Stimulated activated CD4-positive, alpha-beta T cell treated with anti-CD3 and anti-CD28 coated beads, Interleukin-1b, Interleukin-23, amount 100 ng/mL, for 1 hour (primary cell): ENCODE measurements at places on chromosomes 3 and 15.

GRCh38 chr3:50523279-50523811 is 19.9 kb upstream of the CACNA2D2 start:
- no peak for DNase-seq

- DNase-seq, result no peak
These were observed 100.1 kb upstream of the TSC22D2 start for GRCh38 chr3:150308037-150308319.

- DNase-seq, result no peak
These were observed 9.9 kb downstream of the DNASE1L3 start for GRCh38 chr3:58200846-58201355.

DNA sequence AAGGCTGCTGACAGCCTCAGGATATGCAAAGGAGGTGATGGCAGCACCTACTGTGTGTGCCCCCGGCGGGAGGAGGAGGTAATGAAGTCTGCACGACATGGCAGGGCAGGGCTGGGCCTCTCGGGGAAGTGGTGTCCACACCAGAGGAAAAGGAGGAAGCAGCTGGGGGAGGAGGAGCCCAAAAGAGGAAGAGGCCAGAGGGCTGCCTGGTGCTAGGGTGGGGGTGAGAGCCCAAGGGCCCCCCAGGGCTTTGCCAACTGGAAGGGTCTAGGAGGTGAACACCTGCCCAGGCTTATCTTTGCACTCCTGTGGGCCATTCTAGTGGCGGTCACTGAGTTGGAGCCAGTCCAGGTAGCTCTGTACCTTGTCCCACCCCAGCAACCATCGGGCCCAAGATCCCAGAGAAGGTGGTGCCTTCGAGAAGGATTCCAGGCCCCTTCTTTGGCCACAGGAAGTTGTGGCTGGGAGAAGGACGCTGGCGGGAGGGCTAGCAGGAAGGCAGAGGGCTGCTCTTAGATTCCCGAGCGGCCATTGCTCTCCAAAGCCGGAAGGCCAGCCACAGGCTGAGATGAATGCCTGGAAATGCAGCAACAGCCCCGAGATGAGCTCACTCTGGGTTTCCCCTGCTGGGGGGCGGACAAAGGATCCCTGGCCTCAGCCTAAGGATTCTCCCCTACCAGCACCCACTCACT is 7.0 kb downstream of the GNAI2 start:
- no peak for DNase-seq

GRCh38 chr15:31082771-31083369 is 18.7 kb downstream of the TRPM1 start:
- no peak for DNase-seq

DNA sequence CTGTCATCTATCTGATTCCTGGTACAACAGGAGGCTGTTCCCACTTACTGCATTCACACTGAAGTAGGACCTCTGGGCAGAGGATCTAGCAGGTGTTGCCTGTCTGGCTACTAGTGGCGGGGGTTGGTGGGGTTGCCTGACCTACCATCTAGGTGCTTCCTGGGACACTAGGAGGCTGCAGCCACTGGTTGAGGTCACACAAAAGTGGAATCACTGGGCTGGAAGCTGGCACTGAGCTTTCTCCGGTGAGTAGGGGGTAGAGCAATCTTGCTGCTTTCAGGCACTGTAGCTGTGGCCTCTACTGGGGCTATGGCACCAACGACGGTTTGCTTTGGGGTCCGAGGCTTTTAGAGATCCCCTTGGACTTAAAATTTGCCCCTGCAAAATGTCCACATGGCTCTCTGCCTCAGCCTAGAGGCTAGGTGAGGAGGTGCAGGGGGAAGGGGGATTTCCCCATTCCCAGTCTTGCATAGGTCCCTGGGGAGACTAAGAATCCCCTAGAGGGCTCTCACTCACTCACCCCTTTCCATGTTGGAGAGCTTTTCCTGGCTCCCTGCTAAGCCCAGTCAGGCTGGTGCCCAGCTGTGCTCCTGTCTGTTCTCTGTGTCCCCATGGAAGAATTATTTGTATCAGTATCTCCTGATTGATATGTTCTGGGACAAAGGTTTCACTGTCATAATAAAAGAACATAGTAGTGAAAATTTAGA is 397.7 kb upstream of the EPHA6 start:
- no peak for DNase-seq

DNA sequence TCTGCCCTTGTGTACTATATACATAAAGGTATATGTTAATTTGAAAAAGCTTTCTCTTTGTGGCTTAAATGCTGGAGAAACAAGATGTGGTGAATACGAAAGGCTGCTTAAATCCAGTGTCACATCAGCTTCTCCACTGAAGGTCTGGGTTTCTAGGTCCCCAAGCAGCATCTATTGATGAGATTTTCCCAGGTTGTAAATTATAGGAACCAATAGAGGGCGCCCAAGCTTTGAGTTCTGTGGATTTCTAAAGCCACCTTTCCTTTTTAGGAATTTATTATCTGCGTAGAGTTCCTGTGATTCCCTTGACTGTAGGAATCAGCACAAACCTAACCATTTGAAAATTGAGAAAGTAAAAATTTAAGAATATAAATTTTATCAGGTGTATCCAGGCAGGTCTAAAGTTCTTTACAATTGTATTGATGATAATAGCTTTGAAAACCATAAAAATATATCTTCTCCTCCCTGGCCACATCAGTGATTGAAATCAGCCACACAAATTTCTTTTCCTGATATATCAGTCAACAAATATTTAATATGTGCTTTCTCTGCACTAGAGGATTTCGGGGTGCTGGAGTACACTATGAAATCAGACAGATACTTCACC is 88.3 kb upstream of the ADAMTSL3 start:
- DNase-seq, result no peak

GRCh38 chr3:147890114-147890513 is 480.9 kb downstream of the ZIC1 start:
- DNase-seq, result no peak

- DNase-seq, result no peak
These were observed 124.8 kb upstream of the CNTN3 start for GRCh38 chr3:74739242-74739641.

- no peak for DNase-seq
These were observed 73.5 kb upstream of the PPIB start for GRCh38 chr15:64236156-64236894.

DNA sequence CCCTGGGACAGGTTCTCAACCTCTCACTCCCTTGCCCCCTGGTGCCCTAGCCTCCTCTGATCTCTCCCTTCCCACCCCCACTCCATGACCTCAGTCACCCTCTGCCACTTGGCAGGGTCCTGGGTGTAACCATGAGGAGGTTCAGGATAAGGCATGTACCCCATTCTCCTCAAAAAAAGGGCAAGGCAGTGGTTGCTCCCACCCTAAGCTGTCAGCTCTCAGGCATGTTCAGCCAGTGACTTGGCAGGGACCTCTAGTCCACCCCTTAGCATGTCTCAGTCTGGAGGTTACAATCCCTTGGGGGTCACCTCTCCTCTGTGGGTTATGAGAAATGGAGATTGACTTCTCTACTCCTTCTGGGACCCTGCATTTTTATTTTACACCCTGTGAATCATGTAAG is 11.0 kb upstream of the BOC start:
- no peak for DNase-seq

- no peak for DNase-seq
These were observed 75.7 kb downstream of the GAP43 start for GRCh38 chr3:115698851-115699591.

DNA sequence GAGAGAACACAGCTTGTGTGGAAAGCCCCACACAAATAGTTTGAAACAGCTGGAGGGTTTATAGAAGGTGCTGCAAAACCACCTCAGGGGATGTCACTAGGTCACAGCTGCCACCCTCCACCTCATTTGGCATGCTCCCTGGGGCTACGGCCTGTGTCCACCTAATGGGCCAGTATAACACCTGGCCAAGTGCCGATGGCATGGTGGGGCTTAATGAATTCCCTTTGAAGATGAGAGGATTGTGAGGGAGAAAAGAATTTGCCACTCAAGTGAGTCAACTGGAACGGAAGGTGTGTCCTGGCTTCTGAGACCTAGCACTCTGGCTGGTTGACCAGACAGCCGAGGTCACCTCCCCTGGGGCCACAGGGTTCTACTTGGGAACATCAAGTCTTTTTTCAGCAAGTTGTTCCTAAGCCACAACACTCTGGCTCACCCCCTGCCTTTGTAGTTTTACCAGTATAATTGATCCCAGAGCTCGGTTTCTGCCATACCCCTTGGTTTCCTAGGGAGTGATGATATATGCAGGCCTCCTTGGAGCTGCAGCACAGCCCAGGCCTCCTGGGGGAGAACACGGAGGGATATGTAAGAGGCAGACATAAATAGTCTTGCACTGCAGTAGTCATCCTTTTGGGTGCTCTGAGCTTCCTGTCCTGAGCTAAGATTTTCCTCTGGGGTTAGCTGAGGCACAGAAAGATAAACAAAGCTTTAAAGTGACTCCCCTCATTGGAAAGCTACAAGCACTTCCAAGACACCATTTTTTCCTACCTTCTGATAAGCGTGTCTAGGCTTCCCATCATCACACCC is 178.2 kb upstream of the LPP start:
- DNase-seq, result no peak

- DNase-seq, result no peak
These were observed 36.6 kb downstream of the GSK3B start for GRCh38 chr3:120057626-120058025.

GRCh38 chr3:80018375-80018774 is 250.6 kb upstream of the ROBO1 start:
- DNase-seq, result no peak

GRCh38 chr3:8767256-8767666 is 2.2 kb downstream of the OXTR start:
- no peak for DNase-seq

DNA sequence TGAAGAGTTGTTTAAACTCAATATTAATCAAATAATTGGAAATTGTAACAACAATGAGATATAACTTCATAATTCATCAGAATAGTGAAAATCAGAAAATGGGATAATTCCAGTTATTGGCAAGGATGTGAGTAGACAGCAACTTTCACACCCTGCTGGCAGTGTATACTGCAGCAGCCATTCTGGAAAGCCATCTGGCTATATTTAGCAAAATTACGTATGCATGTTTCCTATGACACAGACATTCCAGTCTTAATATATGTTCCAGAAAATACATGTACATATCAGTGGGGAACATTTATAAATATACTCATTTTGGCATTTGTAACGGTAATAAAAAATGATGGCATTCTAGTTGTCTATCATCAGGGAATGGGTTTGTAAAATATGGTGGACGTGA is 564.1 kb downstream of the GBE1 start:
- no peak for DNase-seq

DNA sequence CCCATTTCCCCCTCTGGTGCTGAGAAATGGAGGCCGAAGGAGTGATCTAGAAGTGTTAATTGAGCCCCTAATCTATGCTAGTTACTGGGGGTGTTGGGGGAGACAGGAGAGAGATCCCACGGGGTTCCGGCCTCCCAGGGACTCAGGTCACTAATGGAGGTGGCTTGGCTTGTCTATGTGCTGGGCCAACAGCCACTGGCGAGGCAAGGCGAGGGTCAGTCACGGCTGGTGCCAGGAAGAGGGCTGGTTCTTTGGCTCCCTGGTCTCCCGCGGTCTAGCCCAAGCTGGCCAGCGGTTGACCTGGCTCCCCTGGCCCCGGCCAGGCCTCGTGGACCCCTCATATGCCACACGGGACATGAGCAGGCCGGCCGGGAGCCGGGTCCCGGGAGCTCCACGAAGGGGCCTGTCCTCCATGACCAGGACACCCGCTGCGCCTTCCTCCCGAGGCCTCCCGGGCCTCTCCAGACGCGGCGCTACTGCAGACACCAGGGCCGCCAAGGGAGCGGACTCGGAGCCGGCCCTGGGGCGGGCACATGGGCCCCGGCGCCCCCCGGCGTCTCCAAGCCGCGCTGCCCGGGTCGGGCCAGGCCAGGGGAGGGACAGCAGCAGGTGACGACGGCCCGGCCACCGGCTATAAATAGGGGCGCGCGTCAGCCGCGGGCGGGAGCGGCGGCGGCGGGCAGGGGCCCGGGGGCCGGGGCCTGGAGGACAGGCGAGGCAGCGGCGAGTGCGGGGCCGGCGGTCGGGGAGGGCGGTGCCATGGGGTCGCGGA is at the start of gene ALPK3:
TSS of gene ALPK3 (plus strand) at position 663 of the 772 bp plus-strand sequence. CDS start at position 760, 97 bp downstream.
- DNase-seq, result no peak

DNA sequence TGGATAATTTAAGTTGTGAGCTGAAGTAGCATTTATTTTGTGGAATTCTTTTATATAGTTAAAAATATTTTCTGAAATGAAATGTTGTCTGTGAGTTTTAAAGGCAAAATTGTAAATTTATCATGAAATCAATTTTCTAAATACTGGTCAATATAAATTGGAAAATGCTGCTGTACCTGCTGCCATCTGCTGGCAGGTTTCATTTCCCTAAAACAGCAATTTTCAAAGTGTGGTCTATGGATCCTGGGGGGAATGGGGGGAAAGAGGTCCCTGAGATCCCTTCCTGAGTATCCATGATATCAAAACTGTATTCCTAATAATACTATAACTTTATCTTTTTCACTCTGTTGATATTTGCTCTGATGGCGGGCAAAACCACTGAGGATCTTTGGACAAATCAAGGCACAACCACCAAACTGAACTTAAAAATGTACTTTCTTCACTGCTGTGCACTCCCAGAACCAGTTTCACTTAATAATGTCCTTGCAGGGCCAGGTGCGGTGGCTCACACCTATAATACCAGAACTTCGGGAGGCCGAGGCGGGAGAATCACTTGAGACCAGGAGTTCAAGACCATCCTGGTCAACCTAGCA is 17.2 kb upstream of the CCR4 start:
- no peak for DNase-seq

GRCh38 chr3:155661760-155662159 is 83.1 kb downstream of the PLCH1 start:
- no peak for DNase-seq

DNA sequence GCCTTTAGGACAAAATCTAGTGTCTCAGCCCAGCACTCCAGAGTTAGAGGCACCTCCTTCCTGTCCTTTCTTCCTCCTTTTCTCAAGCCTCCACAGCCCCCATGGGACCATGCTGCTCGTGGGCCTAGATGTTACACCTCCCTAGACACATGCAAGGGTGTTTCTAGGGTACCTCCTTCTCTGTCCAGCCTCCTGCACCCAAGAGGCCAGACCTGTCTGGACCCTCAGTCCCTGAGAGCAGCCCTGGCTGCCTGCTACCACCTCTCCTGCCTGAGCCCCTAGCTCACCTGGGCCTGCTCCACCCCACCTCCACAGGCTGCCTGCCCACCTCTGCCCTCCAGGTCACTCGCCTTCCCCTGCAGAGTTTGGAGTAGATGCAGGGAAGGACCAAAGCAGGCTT is 5.2 kb downstream of the LOXL1 start:
- DNase-seq, result no peak

DNA sequence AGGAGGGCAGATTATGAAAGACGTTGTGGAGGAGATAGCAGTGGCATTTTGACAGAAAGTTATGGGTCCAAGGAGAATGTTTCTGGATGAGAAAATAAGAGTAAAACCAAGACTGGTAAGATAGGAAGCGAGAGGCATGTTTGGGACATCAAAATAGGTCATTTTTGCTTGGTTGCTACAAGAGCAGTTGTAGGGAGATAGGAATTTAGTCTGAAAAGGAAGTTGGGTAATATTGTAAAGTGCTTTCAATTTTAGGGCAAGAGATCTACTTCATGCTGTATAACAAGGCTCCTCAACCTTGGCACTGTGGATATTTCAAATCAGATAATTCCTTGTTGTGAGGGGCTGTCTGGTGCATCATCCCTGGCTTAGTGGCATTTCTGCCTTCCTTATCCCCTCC is 118.0 kb upstream of the DPH6 start:
- DNase-seq, result no peak
